Stimulated activated CD8-positive, alpha-beta memory T cell treated with anti-CD3 and anti-CD28 coated beads, Interleukin-7, amount 100 ng/mL, for 24 hours (primary cell): ENCODE measurements at places on chromosomes 11 and 22.

DNA sequence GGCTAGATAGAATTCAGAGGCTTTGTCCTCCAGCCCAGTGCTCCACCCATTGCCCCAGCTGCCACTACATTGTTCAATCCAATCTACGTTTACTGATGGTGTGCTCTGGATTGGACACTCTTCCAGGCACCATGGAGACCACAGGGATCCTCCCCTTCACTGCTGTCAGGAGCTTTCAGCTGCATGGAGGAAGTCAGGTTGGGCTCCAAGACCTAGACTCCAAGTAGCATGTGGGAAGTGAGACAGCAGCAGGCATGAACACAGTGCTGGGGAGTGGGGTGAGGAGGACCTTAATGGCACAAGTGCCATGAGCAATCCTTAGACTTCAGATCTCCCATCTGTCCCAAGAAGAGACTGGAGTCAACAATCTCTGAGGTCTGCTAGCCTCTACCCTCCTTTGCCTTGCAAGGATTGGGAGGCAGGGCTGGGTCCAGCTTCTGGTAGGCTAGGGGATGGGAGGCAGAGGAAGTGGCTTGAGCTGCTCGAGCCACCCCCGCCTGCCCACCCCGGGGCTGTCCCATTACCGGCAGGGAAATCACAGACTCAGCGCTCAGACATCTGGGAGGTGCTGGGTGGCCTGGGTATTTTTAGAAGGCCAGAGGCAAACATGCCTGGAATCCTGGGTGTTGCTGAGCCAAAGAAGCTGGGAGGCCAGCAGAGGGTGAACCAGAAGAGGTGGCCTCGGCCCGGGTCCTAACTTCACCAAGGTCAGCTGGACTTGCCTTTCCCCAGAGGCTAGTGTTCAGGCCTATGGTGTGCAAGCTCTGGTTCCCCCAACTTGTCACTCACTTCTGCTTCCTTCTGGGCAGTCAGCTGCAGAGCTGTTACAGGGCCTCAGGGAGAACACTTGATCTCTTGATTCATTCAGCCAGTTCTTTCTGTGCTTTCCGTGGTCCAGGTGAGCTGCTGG lies 15.2 kb upstream of the FCHSD2 start:
- no peak for DNase-seq

- no peak for DNase-seq
Measured at GRCh38 chr11:128684549-128685401, 9.1 kb upstream of the FLI1 start.

DNA sequence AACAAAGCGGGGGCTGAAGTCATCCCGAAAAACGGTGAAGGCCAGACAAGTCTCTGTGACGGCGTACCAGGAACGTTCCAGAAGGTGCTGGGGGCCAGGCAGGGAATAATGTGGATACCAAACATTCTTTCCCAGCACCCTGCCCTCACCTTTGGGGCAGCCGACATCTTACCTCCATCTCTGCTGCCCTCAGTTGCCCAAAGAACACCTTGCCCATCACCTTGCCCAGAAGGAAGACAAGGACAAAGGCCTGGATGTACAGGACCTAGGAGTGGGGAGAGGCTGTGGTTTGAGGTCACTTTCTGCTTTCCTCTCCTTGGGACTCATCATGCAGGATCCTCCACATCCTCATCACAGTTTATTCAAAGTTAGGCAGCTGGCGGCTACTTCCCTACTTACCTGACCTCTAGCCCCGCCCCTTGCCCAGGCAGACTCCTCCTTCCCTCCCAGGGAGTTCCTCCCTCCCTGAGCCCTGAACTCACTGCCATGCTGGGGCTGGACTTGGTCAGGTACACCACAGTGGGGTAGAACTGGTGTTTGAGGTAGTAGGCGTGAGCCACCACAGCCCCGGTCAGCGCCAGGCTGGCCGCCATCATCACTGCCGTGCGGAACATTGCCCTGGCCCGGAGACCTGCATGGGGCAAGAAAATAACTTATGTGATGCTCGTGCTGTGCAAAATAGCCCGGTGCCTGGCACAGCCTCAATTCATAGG lies 1.2 kb downstream of the SYVN1 start:
- DNase-seq, result no peak

DNA sequence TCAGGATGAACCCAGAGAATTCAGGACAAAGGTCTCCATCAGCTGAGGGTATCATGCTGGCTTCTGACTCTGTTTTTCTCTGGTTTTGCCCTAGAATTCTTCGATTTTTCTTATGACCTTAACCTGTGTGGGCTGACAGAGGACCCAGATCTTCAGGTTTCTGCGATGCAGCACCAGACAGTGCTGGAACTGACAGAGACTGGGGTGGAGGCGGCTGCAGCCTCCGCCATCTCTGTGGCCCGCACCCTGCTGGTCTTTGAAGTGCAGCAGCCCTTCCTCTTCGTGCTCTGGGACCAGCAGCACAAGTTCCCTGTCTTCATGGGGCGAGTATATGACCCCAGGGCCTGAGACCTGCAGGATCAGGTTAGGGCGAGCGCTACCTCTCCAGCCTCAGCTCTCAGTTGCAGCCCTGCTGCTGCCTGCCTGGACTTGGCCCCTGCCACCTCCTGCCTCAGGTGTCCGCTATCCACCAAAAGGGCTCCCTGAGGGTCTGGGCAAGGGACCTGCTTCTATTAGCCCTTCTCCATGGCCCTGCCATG lies 16.8 kb downstream of the SERPING1 start:
- no peak for DNase-seq

- DNase-seq, result no peak
Measured at GRCh38 chr11:101133190-101133589, 3.6 kb upstream of the PGR start.
